ENCODE measurements at places on chromosomes 16 and 17.
A peak's percentile ranks its signal among the peaks of the same experiment; 100 is the strongest.

- DNase-seq = no peak
Observed at GRCh38 chr16:90031931-90032673, 12.8 kb upstream of the DBNDD1 start.

DNA sequence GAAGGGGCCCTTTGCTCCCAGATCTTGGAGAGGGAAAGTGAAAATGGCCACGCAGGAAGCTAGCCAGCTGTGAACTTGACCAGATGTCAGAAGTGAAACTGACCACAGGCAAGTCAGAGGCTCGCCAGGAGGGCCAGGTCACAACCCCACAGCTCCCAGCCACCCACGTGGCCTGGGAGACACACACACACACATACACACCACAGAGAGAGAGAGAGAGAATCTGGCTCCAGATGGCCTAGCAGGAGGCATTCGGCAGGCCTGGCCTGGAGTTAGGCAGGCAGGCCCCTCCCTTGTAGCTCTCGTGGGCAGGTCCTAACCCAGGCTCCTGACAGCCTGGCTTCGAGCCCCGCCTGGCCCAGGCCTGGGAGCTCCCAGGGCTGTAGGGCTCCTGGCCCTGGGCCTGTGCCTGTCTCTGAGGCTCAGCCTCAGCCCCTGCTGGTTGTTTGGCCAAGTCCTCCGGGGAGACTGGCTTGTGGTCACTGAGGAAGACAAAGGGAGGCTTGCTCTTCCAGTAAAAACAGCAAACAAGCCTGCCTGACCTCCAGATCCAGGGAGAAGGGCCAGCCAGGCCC, 20.2 kb downstream of the NGFR start:
- peak; percentile 21 for DNase-seq

- DNase-seq = no peak
Observed at GRCh38 chr16:77594799-77595596, 127.3 kb upstream of the NUDT7 start.

DNA sequence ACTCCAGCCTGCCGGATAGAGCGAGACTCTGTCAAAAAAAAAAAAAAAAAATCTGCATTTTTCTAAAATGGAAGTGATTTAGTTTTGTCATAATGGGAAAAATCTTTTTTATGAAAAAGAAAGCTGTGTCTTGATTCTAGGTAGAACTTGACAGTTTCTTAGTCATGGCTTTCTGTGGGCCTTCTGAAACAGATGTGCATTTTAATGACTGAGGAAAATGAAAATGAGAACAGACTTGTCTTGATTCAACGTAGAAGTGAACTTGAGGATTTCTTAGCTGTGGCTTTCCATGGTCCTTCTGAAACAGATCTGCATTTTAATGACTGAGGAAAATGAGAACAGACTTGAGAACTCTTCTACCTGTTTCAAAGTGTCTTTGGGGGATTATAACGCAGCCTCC, 171.7 kb downstream of the VPS53 start:
- no peak for DNase-seq

DNA sequence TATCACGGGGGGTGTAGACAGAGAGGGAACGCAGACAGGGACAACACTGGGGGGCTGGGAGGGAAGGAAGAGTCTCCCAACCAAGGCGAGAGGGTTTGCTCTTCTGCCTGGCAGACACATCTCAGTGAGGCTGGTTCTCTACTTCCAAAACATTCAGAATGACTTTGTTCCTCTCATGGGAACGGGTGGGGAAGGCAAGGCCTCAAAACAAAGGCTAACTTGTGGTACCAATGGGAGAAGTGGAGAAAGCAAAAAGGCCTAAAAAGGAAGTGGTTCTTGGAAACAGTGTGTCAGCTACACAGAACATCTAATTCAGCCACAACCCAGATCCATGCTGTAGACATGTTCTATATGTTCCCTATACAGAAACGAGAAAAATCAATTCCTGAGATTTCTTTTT, 7.5 kb downstream of the FLOT2 start:
- no peak for DNase-seq

- no peak for DNase-seq
Observed at GRCh38 chr16:75238853-75239541, 12.4 kb downstream of the BCAR1 start.

- DNase-seq = no peak
Observed at GRCh38 chr16:85917012-85917411, 18.1 kb downstream of the IRF8 start.

- peak; percentile 91 for DNase-seq
Observed at GRCh38 chr16:85586380-85587104, 26.6 kb upstream of the GSE1 start.

- DNase-seq = no peak
Observed at GRCh38 chr16:57677622-57678369, 9.7 kb downstream of the ADGRG3 start.

DNA sequence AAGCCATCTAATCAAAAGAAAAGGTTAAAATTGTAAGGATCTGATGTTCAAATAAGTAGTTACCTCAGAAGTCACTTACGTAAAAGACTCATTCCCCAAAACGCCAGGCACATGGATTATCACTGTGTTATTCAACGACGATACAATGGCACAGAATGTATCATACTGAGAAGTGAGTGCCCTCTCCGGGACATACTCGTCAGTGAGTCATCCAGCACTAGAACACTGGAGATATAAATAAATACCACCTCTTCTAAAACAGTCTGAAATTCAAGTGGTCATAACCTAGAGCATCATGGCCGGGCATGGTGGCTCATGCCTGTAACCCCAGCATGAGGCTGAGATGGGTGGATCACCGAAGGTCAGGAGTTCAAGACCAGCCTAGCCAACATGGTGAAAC, 24.9 kb downstream of the USP31 start:
- DNase-seq = no peak

DNA sequence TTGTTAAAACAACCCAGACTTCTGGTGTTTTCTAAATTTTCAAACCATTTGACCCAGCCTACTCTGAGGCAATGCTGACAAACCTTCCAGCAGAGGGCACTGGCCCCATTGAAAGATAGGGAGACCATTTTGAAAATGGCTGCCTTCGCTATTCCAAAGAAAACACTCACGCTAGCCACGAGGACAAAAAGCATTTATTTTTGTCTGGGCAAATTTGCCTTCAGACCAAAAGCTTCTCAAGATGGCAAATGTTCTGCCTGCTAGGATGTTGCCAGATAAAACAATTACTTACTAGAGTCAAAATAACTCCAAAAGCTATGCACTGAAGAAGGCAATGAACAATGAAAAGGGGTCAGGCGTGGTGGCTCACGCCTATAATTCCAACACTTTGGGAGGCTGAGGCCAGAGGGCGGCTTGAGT, 296.7 kb upstream of the IRX5 start:
- DNase-seq = no peak

DNA sequence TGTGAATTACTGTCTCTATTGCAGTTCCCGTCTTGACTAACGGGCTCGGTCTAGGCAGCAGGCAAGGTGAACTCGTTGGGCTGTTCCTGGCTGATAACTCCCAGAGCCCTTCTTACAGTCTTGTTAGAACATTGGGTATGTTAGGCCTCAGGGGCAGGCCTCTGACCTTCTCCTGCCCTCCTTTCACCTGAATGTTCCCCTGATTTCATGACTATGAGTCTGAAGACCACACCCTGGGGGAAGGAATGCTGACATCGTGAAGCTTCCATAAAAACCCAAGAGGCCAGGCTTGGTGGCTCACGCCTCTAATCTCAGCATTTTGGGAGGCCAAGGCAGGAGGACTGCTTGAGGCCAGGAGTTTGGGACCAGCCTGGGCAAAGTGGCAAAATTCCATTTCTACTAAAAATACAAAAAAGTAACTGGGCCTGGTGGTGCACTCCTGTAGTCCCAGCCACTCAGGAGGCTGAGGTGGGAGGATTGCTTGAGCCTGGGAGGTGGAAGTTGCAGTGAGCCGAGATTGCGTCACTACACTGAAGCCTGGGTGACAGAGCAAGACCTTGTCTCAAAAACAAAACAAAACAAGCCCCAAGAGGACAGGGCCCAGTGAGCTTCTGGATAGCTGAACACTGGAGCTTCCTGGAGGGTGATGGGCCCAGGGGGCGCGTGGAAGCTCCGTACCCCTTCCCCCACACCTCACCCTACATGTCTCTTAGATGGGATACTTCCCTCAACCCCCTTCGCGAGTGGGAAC, 47.8 kb upstream of the FBXO47 start:
- no peak for DNase-seq

- no peak for DNase-seq
Observed at GRCh38 chr16:6672507-6672906, 660.1 kb upstream of the RBFOX1 start.

GRCh38 chr16:47358816-47359215, 102.0 kb downstream of the ITFG1 start:
- DNase-seq = no peak

DNA sequence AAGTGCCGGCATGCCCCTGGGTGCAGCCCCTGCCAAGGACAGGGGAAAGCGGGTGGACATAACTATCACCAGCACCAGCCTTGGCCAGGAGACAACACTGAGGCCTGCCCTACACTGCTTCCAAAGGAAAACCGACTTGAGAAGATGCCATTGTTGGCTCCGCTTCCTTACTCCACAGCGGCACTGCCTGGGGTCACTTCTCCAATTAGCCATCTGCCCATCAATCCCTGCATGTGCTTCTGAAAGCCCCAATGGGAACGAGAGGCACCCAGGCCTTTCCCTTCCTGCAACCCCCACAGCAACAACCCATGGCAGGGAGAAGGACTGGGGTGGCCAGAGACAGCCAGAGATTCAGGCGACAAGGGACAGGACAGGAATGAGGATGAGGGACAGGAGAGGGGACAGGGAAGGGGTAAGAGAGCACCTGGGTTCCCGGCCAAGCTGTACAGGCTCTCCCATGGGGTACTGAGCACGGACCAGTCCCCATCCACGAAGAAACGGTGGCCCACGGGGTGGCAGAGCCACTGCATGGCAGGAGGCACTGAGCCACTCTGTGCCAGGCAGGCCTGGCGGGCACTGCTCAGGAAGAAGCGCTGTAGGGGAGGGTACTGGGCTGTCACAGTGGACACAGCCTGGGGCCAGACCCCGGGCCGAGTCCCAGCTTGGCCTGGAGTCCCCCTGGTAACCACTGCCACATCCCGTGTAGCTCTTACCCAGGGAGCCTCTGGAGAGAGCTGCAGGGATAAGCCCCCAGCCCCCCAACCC, 21.2 kb downstream of the SREBF1 start:
- no peak for DNase-seq
